ENCODE measurements at places on chromosomes 7 and 10. TPM values are rescaled to one million over a fixed set of nuclear protein-coding genes. Genes with fewer than 3 reads are reported as not detected.

GRCh38 chr7:94997547-94997946 lies 90.2 kb downstream of the PPP1R9A start:
- DNase-seq, result no peak

DNA sequence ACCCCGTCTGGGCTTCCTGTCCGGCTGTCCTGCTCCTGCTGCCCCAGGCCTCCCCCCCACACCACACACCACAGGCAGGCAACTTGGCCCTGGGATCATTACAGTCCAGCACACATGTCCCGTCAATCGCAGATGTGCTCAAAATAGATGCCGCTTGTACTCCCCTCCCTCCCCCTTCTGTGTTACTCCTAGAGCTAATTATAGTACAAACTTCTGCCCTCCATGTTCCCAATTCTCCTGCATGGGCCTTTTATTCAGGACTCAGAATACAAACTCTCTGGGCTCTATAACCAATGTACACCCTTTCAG lies at the start of gene SYNPO2L:
Gene SYNPO2L (minus strand): TSS at position 40 of the 309 bp plus-strand sequence. CDS start 107 bp downstream, outside the sequence.
- DNase-seq, result no peak

DNA sequence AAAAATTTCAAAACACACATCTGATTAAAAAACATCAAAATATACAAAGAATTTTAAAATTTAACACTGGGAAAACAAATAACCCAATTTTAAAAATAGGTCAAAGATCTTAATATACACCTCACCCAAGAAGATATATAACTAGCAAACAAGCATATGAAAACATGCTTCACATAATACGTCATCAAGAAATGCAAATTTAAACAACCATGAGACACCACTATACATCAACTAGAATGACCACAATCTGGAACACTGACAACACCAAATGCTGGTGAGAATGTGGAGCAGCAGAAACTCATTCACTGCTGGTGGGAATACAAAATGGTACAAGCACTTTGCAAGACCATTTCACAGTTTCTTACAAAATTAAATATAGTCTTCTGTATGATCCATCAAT lies 498.4 kb downstream of the IPMK start:
- DNase-seq, result no peak

DNA sequence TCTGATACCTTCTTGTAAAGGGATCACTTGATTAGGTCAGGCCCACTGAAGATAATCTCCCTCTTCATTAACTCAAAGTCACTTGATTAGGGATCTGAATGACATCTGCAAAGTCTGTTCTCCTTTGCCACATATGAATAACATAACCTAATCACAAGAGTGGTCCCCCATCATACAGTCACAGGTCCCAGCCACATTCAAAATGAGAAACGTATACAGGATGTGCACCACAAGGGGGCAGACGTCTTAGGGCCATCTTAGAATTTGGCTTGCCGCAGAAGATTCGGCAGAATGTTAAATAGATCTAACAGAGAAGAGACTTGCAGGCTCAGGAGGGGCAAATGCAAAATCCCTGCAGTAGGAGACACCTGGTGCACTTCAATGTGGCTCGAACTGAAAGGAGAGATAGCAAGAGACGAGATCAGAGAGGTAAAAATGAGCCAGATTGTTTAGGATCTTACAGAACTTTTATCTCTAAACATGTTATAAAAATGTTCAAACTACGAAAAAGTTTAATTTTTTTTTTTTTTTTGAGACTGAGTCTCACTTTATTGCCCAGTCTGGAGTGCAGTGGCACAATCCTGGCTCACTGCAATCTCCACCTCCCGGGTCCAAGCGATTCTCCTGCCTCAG lies 10.4 kb upstream of the SMC3 start:
- peak; percentile 63 for DNase-seq

The AMPH gene
- polyA plus RNA-seq, result 5.5 TPM

The CALN1 gene
- 0.09 TPM for polyA plus RNA-seq

Data from large intestine (tissue), 12 donors.